Stimulated activated CD4-positive, alpha-beta T cell treated with anti-CD3 and anti-CD28 coated beads, Interleukin-15, amount 100 ng/mL, for 1 hour (primary cell): ENCODE measurements at places on chromosomes 5 and 9.

DNA sequence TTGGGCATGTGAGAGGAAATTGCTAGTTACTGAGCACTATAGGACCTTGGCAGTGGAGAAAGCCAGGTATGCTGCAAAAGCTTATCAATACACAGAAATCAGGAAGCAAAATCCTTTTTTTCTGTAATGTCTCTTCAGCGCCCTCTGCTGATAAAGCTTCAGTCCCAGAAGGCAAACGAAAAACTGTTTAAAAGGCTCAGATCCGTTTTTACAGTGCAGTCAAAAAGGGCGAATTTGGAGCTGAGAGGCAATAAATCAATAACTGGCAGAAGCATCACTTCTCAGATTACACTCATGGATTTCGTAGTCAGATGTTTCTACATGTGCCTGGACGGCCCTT lies 1.1 kb upstream of the MAN2A1 start:
- DNase-seq = no peak

DNA sequence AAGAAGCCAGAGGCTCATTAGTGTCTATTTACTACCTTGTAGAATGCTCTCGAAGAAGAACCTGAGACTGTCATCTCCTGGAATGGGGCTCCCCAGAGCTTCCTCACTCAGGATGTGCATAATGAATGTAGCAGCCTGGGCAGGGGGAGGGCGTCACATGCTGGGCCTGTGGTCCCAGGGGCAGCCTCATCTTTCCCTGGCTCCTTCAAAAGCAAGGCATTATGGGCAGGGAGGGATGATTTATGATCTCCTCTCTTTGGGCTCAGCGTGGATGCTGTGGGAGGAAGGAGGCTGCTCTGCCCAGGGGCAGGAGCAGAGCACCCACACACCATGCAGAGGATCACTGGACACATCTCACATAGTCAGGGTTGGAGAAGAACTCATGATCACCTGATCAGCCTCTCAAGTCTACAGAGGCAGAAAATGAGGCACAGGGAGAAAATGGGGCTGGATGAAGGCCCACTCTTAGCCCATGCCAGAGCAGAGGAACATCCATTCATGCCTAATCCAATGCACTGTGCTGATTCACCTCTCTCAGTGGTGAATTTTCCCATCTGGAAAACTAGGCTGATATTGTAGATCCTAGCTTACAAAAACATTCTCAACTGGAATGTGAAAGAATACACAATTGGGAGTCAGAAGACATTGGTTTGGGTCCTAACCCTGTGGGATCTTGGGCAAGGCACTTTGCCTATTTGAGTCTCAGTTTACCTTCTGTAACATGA lies 173.7 kb downstream of the CARTPT start:
- DNase-seq = no peak

DNA sequence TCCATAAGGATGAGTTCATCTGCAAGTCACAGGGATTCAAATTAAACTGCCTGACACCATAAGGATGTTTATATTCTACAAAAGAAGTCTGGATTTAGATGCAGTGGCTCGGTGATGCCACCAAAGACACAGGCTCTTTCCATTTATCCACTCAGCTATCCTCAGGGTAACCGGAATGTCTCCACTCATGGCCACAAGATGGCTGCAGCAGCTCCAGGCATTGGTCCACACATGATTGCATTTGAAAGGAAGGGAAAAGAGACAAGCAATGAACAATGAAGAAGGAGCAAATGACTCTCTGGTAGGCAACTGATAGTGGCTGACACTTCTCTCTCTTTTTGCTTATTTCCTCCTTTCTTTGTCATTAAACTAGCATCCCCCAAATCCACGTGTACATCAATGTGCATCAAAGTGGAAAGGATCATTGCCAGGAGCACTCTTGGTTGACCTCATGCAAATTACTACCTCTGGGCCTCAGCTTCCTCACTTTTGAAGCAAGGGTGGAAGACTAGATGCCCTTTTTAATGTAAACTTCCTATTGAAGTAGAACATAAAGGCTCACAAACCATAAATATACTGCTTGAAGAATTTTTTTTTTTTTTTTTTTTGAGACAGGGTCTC lies 7.2 kb upstream of the SNX30 start:
- no peak for DNase-seq

GRCh38 chr5:76229900-76230299 lies 146.7 kb downstream of the SV2C start:
- DNase-seq = no peak

DNA sequence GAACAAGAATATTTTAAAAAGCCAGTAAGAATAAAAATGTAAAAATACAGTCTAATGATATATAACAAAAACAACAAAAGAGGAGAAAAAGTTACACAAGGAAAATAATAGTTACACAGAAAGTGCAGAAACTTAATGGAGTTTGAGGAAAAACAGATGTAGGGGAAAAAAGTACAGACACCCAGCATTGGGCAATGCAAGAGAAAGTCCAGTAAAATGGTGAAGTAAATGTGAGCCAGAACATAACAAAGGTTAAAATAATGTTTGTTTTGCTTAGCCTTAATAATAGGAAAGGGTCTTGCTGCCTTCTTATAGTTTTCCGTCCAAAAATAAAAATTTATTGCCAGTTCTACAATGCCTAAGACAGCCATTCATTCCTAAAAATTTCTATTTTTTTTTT lies 364.2 kb downstream of the NNT start:
- DNase-seq = no peak

DNA sequence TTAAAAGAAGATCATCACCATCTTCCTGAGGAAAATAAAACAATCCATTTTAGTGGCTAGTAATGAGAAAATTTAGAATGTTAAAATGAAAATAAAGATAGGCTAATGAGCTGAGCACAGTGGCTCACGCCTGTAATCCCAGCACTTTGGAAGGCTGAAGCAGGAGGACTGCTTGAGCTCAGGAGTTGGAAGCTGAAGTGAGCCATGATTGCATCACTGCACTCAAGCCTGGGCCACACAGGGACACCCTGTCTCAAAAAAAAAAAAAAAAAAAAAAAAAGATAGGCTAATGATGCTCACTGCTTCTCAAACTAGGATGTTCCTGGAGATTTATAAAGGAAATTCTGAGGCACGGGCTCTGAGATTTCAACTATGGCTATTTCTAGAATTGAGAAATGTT lies 50.3 kb downstream of the CPLANE1 start:
- no peak for DNase-seq

DNA sequence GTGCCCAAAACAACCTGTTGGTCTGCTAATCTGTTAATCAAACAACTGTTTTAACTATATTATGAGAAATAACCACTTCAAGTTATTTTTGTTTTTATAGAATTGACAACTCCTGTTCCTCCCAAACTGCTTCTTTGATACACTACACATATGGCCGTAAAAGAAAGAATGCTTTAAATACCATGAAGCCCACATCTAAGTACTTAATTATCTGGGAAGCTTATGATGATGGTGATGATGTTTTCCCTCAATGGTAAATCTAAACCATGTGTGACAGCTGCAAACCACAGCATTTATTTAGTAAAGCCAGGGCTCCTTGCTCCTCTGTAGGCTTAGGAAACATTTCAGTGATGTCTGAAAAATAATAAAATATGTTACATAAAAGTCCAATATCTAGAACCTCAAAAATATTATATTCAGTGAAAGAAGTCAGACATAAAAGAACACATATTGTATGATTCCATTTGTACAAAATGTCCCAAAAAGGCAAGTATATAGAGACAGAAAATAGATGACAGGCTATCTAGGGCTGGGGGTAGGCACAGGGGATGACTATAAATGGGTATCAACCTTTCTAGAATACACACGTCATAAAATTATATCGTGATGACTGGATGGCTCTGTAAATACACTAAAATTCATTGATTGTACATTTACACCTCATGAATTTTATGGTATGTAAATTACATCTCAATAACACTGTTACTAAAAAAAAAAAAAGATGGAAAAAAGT lies 154.1 kb downstream of the EFNA5 start:
- no peak for DNase-seq

DNA sequence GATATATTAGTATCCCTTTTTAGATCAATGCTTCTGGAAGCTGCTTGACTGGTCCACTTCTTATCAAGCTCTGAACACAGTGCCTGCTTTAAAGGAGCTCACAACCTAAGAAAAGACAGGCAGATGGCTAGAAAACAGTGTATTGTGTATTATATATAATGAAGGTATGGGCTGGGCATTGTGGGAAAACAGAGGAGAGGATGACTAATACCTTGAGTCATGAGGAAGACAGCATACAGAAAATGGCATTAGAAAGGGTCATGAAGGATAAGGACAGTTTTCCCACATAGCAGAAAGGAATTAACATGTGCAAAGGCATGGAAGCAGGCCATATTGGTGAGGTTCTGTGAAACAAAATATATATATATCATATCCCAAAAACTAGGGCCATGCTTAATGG lies 309.6 kb downstream of the MLLT3 start:
- no peak for DNase-seq

DNA sequence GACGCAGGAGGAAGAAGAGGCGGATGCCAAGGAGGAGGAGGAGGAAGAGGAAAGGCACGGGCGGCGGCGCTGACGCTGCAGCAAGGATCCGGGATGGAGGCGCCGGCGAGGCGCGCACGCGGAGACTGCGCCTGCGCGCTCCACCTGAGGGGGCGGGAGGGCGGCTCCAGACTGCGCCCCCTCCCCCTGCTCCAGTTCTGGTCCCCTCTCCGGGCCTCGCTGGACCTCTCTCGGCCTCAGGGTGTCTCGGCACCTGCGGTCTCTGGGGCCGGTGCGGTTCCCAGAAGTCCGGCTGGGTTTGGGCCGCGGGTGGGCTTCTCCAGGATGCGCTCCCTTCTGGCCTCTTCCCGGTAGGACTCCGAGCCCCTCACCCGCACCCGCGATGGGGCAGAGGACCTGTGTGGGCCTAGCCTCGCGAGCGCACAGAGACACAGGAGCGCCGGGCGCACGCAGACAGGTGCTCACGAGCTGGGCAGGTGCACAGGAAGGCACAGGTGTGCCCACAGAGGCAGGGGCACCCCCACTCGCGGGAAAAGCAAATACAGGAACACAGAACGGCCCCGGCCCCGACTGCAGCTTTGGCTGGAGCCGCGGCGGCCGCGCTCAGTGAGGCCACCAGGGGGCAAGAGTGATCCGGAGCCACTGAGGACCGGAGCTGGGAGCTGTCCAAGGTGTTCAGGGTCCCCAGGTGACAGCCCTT lies at the start of gene NPDC1:
NPDC1 (minus strand) TSS at position 90 of the 700 bp plus-strand sequence. CDS start 188 bp downstream, outside the sequence.
- peak; percentile 56 for DNase-seq

GRCh38 chr9:135905380-135906258 lies 1.7 kb downstream of the CAMSAP1 start:
- no peak for DNase-seq

- DNase-seq = no peak
These were observed 6.5 kb downstream of the LRRC26 start for GRCh38 chr9:137163365-137163715.

- DNase-seq = no peak
These were observed 206.8 kb downstream of the CD180 start for GRCh38 chr5:66989781-66990180.

DNA sequence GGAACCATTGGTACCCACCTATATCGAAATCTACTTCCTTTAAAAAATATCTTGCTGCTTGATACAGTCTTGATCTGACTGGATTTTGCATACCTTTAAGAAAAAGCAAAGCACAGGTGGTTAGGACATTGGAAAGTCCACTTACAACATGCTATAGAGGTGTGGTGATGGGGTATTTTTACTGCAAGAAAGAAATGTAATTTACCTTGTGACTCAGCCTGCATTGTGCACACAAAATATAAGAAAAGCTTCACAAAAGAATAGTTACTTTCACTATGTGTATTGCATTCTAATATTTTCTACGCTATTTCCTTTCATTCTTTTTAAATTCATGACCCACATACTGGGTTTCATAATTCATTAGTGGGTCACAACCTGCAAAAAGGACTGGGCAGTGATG lies 236.2 kb upstream of the RASEF start:
- no peak for DNase-seq
